ENCODE measurements at places on chromosomes 2 and 18.

GRCh38 chr18:27142891-27143290, 42.2 kb downstream of the CHST9 start:
- no peak for DNase-seq

- DNase-seq: no peak
These were observed 88.8 kb downstream of the MAP3K20 start for GRCh38 chr2:173164396-173164795.

GRCh38 chr2:51222106-51222505, 190.2 kb upstream of the NRXN1 start:
- no peak for DNase-seq

- no peak for DNase-seq
These were observed 738.2 kb upstream of the GCFC2 start for GRCh38 chr2:76448956-76449355.

- no peak for DNase-seq
These were observed 755 bp upstream of the ATP9B start for GRCh38 chr18:79068341-79068936.

DNA sequence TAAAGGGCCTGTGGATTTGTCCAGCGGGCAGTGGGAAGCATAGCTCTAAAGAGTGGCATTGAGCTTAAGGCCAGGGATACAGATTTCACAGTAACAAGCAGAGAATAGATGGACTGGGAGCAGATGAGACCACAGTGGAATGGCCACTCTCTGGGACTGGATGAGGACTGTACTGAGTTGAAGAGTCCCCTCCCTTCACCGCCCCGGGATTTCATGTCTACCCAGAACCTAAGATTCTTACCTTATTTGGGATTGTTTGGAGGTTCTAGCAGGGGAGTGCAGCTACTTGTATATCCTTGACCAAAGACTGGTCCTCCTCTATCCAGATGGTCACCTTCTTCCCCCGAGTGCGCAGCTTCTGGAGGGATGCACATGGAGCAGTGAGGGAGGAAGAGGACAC, 28.0 kb upstream of the EFEMP1 start:
- DNase-seq: no peak

GRCh38 chr2:203734276-203734983, 28.0 kb downstream of the CD28 start:
- DNase-seq: no peak

DNA sequence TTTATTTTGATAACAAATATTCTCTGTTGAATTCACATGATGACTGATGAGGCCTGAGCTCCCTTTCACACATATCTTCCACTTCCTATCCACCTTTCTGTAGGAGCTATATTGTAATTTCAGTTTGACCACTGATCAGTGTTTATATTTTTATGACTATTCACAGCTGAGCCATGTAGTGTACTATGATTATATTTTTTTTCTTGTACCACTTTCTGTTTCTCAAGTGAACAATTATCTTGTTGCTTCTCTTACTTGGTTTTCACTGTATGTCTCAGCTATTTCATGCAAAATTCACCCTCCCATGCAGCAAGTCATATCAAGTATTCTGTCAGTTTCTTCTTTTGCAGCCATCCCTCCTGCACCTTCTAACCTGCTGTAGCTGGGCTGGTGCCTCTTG, 78.4 kb downstream of the TMEM247 start:
- DNase-seq: no peak

GRCh38 chr2:31877008-31877407, 133.8 kb downstream of the MEMO1 start:
- no peak for DNase-seq

GRCh38 chr18:76928179-76928868, 106.0 kb downstream of the ZNF236 start:
- DNase-seq: no peak

DNA sequence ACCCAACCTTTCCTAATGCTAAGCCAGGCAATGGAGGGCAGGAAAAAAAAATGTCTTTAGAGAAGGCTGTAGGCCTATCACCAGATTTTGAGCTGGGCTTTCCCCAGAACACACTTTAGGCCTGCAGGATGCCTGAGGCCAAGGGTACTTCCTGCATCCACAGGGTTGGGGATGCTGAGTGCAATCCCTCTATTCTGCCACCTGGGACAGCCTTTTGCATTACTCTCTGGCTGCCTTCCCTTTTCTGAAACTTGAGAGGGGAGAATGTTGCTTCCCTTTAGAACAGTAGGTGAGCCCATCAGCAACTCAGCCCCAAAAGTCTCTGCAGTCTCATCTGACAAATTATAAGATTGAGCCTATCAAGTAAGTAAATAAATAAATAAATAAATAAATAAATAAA, 195.2 kb downstream of the SLC8A1 start:
- no peak for DNase-seq

DNA sequence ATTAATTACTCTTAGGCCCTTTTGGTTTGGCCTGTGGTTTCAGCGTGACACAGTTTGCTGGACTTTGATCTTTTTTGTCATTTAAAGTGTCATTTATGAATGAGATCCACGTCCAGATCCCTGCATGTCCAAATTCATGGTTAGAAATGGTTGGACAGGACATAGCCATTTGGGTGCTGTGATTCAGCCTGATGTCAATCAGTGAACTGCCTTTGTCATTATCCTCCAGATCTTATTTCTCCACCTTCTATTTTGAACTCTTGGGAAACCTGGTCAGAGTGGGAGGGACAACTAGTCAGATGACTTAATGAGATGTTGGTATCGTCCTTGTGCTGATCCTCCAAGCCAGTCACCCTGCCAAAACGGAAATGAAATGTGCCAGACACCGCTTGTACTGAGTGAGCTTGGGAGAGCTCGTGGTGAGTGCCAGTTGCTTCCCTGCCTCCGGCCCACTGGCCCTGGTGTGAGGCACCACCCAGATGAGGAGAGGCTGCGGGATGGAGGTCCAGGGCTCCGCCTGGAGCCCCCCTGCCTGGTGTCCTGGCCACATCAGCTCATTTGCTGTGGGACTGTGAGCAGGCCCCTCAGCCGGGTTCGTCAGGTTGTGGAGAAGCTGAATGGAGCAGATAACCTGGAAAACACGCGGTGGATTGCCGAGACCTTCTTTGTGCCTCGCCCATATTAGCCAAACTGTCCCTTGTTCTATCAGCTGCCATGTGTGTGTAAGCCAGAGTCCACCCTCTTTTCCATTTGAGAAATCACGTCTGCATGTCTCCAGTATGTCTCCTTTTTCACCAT, 70.1 kb downstream of the DGKD start:
- no peak for DNase-seq

GRCh38 chr2:65402323-65402722, 30.1 kb downstream of the SPRED2 start:
- DNase-seq: no peak

DNA sequence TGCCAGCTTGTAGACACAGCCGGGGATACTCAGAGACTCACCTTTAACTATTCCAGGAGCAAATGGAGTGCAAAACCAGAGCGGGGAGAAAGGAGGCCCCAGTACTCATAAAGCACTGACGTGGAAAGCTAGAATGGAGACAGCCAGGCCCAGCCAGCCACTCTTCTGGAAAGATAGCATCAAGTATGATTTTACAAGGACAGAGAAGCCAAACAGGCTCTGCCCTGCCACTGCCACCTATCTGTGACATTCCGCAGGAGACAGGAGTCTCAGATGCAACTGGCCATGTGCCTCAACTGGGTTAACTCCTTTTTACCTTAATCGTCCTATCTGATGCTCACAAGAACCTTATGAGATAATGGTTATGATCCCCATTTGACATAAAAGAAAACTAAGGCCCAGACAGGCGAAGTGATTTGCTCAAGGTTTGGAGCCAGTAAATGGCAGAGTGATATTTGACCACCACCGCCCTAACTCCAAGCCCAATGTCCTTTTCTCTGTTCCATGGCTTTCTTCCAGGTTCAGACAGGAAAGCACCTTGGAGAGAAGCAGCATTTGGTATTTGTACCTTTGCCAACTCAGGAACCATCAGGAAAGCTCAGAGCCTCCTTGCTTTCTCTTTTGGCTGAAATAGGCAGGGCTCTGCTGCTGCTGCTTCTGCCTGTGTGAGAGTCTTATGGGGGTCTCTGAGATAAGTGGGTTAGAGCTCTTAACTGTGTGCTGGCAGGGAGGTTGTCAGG, 15.6 kb downstream of the KIF3C start:
- no peak for DNase-seq

- DNase-seq: peak; percentile 74
These were observed 112.9 kb downstream of the LTBP1 start for GRCh38 chr2:33059471-33060156.

GRCh38 chr2:168184681-168185513, 62.5 kb downstream of the STK39 start:
- DNase-seq: no peak

GRCh38 chr2:54878182-54878581, 154.7 kb downstream of the EML6 start:
- no peak for DNase-seq

DNA sequence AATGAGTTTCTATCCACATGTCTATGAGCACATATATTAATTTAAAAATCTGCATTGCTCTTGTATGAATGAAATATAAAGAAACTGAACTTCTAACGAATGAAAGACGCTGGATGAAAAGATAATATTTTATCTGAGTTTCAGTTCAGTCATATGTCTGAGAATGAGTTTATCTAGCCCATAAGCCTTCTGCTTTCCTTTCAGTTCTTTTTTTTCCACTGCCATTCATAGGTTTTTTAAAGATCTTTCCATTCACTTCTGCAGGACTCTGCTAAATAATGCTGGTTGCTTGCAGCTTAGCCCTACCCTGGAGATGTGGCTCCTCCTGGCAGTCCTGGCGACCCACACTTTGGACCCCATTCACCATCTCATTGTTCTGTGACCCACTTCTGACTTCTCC, 109.0 kb downstream of the BCL2 start:
- no peak for DNase-seq

GRCh38 chr2:179818546-179818945, 42.9 kb downstream of the ZNF385B start:
- no peak for DNase-seq

DNA sequence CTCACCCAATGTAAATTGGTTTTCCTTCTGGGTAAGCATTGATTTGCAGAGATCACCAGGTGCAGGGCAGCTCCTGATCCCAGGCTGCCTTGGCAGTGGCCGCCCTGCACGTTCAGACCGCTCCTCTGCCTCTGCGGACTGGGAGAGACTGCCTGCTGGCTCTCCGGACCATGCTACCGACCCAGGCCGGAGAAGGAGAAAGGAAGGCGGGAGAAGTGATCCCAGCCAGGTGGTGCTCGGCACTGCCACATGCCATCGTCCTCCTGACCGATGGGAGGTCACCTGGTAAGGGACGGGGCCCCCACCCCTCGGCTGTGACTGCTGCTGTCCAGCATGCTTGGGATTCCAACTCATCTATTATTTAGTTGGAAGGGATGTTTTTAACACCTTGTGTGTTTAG, 108.1 kb upstream of the POU3F3 start:
- DNase-seq: no peak

- no peak for DNase-seq
These were observed 396.4 kb upstream of the LRRTM1 start for GRCh38 chr2:80700961-80701360.

GRCh38 chr2:29192526-29192925, 77.3 kb downstream of the CLIP4 start:
- no peak for DNase-seq

GRCh38 chr2:48838029-48838428, 82.5 kb upstream of the LHCGR start:
- no peak for DNase-seq
